ENCODE measurements at places on chromosomes 16 and 17.
A peak's percentile ranks its signal among the peaks of the same experiment; 100 is the strongest.

- no peak for DNase-seq
These were observed 17.5 kb upstream of the MLKL start for GRCh38 chr16:74718140-74718539.

DNA sequence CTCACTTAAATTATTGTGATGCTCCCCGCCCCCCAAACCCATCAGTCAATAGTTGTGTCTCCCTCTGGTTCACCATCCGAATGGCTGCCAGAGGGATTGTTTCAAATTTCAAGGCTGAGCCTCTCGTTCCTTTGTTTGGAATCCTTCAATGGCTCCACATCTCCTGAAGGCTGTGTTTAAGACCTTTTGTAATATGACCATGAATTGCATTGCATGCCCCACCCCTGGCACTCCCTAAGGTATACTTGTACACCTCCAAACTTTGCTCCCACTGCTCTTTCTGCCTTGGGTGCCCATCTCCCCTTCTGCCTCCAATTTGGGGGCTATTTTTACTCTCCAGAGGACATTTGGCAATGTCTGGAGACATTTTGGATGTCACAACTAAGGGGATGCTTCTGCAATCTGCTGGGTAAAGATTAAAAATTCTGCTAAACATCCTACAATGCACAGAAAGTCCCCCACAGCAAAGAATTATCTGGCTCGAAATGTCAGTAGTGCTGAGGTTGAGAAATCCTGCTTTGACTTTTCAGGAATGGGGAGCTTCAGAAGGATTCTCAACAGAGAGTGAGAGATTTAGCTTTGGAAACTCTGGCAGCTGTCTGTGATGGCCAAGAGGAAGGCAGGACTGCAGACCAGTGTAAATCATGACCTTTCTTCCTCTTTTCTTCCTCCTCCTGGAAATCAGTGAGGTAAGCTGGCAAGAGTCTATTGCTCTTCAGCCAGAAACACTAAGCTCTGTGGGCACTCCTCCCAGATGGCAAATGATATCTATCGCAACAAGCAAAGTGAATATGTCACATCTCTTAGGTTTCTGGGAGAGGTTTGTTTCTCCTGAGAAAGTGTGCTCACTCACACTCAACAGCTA, 8.7 kb upstream of the IL4R start:
- DNase-seq: no peak

DNA sequence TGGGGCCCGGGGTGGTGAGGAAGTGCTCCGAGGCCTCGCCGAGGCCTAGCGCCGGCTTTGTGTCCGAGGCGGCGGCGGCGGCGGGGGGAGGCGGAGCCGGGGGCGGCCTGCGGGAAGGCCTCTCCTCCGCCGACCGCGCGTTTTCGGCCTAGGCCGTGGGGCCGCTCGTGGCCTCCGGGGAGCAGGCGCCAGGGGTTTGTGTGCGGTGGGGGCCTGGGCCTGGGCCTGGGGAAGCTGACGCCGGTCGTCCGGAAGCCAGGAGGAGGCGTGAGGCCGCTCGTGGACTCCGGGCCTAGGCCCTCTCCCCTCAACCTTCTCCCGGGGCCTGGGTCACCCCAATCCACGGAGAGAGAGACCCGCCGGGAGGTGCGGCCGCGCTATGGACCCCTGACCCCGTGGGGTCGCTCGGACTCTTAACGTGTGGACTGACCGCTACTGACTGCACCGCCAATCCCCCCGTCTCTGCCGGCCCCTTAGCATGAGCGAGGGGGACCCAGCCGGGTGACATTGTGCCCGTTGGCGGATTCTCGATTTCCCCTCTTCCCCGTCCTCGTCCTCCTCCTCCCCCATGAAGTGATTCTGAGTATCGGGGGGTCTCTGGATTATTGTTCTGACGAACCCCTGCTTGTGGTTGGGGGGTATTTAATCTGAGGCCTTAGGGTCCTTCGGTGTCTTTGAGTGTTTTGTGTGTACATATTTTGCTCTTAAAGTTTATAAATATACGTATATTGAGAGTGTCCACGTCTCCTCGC, 660 bp downstream of the RBBP6 start:
- DNase-seq: no peak

GRCh38 chr17:35313875-35314409, 59.5 kb downstream of the SLFN11 start:
- peak; percentile 17 for DNase-seq

DNA sequence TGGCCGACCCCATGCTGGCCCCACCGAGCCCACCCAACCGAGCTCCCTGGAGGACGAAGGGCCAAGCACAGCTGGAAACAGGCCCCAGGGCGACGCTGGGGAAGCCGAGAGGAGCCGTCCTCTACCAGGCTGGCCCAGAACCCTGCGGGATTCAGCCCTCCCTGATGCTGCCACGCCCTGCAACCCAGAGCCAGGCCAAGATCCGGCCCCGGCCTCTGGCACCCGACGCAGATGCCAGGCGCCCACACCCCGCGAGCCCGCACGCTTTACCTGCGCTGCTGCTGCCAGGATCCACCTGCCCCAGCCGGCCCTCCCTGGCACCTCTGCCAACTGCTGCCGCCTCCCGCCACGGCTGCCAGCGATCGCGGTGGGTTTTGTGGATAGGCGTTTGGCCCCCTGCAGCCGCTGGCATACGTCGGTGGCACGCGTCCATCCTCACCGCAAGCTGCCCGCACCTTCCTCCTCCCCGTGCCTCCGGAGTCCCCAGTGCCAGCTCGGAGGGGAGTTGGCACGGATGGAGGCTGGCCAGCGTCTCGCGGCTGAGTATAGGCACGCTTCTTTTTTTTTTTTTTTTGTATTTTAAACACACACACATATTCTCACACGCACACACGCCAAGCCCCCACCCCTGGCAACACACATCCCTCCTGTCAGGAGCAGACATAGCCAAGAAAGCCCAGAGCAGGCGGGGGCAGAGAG, 41.3 kb upstream of the ACSF3 start:
- no peak for DNase-seq

DNA sequence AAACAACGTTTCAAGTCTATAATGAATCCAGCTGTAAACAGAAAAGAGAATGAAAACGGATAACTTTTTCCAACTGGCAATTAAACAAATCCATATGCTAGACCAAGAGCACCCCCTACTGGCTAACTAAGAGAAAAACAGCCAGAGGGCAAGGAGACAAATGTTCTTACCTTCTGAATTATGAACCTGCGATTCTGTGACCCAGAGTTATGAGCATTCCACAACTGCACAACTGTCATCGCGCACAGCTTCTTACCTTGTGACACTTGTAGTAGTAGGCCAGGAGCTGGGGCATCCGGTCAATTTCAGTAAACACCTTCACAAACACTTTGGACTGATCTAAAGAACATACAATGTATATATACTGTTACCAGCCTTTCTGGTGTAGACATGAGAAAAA, 18.6 kb downstream of the COG7 start:
- DNase-seq: peak; percentile 50

DNA sequence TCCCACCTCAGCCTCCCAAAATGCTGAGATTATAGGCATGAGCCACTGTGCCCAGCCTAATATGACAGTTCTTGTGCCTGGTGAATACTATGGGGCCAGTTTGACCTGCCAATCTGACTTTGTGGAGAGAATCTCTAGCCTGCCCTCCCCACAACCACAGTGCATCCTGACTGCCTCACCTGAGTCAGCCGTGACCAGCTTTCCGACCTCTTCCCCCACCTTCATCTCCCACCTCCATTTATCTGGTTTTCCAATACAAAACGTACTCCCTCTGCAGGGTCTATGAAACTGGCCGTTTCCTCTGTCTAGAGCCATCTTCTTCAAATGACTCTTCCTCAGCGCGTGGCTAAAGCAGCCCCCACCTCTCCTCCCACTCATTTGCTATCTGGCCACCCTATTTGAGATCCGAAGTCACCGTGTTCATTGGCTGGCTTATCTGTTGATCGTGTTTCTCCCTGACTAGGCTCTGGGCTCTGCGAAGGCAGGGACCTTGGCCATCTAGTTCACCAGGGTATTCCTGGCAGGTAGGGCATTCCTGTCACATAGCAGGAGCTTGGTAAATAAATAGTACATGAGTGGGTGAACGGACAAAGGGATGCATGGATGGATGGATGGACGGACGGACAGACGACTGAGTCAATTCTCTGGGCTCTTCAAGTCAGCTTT, 22.3 kb upstream of the PLLP start:
- DNase-seq: no peak

DNA sequence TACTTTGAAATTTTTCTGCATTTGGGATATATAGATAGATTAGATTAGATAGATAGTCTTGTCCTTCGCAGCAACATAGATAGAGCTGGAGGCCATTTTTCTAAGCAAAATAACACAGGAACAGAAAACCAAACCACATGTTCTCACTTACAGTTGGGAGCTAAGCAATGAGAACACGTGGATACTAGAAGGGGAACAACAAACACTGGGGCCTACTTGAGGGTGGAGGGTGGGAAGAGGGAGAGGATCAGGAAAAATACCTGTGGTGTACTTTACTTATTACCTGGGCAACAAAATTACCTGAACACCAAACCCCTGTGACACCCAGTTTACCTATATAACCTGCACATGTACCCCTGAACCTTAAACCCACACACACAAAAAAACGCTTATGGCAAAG, 14.3 kb downstream of the PRKAR1A start:
- DNase-seq: no peak

- no peak for DNase-seq
These were observed 112.2 kb upstream of the ZNF750 start for GRCh38 chr17:82952019-82952418.

DNA sequence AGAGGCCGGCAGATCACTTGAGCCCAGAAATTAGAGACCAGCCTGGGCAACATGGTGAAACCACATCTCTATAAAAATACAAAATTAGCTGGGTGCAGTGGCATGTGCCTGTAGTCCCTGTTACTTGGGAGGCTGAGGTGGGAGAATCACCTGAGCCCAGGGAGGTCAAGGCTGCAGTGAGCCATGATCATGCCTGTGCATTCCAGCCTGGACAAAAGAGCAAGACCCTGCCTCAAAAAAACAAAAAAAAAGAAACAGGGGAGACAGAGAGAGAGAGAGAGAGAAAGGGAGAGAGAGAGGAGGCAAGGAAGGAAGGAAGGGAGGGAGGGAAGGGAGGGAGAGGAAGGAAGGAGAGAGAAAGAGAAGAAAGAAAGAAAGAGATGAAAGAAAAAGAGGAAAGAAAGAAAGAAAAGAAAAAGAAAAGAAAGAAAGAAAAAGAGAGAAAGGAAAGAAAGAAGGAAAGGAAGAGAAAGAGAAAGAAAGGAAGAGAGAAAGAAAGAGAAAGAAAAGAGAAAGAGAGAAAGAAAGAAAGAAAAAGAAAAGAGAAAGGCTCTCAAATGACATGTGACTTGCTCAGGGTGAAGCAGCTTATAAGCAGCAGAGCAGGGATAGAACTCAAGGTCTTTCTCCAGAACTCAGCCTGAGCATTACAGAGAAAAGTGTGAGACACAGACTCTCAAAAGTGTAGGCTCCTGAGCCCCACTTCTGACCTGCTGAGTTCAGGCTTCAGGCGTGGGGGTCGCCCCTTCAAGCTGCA, 15.5 kb downstream of the CX3CL1 start:
- DNase-seq: no peak

Data from memory B cell (primary cell).